ENCODE measurements at places on chromosomes 11 and 22.

GRCh38 chr11:16448123-16448717 lies 91.9 kb upstream of the SOX6 start:
- DNase-seq = no peak

DNA sequence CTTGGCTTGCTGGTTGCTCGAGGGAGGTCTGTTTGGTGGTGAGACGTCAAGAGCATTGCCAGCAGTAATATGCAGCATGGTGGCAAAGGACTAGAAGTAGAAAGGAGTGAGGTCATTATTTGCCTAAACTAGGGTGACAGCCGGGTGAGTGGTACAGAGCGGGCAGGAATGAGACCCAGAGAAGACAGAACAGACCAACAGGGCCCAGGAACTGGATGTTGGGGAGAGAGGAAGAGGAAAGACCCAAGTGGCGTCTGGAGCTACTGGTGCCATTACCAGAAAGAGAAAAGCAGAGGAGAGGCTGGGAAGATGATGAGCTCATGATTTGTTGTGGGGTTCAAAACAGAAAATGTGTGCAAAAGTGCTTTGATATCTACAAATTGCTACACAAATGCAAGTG lies 158.7 kb downstream of the ENTHD1 start:
- DNase-seq = no peak

GRCh38 chr11:31788085-31788484 lies 23.0 kb downstream of the PAX6 start:
- no peak for DNase-seq

DNA sequence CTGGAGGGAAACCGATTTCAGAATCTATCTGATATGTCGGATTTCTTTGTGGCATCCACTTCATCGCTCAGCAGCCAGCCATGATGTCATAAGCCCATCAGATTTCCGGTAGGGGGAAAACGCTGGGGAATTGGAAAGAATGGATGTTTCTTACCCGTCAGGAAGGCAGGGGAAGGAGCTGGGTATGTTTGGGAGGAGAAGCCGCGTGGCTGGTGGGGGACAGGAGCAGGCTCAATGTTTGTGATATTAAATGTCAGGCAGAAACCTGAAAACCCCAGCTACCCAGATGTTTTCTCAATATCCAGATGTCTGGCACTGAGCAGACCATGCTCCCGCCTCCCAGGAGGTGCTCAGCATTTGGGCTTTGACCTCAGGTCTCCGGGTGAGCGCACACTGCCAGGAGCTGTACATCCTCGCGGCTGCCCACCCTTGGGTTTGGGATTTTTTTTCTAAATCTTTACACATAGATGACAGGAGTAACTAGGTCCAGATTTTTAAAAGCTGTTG lies 67.5 kb downstream of the NFAM1 start:
- DNase-seq = no peak

- no peak for DNase-seq
Measured at GRCh38 chr11:25961539-25961938, 370.4 kb upstream of the ANO3 start.

DNA sequence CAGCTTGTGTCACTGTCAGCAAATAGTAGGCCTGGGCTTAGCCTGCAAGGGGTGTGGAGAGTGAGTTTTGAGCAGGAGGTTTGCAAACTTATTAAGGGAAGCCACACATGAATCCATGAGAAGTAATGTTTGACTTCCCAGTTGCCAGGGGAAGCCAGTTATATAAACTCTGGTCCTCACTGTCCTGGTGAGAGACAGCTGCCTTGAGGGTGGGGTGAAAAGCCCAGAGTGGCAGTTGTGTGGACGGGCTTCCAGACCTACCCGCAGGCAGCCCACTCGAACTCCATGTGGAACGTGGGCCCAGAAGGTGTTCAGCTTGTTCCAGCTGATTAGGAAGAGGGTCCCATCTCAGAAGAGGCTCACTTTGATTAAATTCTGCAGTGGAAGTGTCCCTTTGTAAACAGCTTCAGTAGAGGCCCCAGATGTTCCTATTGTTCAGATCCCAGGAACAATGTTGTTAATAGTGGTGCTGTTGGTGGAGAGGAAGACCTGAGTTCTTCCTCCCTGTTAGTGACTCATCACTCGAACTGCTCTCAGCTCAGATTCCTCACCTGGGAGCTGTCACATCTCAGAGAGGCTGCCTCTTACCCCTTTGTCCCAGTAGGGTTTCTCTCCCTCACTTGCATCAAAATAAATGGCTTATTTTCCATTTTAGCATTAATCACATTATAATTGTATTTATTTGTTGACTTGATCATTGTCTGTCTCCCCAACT lies 63.4 kb downstream of the GRAMD1B start:
- no peak for DNase-seq

DNA sequence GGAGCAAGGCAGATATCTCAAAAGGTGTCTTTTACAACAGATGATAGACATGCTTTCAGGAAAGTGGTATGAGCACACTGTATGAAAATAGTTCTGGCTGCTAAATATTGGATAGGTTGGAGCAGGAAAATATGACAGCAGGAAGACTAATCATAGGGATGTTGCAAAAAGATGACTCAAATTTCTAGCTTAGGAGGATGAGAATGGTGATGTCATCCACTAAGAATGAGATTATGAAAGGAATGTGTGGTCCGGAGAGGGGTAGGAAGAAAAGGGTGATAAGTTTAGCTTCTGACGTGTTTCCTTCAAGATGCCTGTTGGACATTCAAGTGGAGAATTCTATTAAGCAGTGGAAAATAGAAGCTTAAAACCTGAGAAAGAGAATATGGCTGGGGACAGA lies 46.4 kb downstream of the RCN1 start:
- DNase-seq = no peak

DNA sequence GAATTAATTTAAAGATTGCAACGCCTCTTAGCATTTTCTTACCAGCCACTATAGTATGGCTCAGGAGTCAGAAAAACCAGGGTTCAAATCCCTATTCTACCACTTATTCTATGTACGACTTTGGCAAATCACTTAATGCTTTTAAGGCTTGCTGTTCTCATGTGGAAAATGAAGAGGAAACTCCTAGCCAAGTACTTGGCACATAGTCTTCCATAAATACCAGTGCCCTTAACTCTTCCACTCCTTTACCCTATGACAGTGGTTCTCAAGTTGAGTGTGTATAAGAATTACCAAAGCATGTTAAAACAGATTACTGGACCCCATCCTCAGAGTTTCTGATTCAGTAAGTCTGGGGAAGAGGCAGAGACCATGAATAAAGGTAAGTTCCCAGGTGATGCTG lies 107.6 kb downstream of the RBFOX2 start:
- no peak for DNase-seq

- DNase-seq = peak; percentile 51
Measured at GRCh38 chr11:4072668-4073285, 21.8 kb upstream of the RRM1 start.

GRCh38 chr11:65501186-65501471 lies 2.3 kb downstream of the MALAT1 start:
- DNase-seq = no peak

- no peak for DNase-seq
Measured at GRCh38 chr11:95100191-95100648, 10.6 kb downstream of the ENDOD1 start.

- no peak for DNase-seq
Measured at GRCh38 chr11:6351782-6352382, 31.6 kb upstream of the CAVIN3 start.

GRCh38 chr11:86171627-86172026 lies 72.9 kb upstream of the EED start:
- DNase-seq = no peak

- no peak for DNase-seq
Measured at GRCh38 chr11:121154486-121155314, 53.7 kb downstream of the TECTA start.

DNA sequence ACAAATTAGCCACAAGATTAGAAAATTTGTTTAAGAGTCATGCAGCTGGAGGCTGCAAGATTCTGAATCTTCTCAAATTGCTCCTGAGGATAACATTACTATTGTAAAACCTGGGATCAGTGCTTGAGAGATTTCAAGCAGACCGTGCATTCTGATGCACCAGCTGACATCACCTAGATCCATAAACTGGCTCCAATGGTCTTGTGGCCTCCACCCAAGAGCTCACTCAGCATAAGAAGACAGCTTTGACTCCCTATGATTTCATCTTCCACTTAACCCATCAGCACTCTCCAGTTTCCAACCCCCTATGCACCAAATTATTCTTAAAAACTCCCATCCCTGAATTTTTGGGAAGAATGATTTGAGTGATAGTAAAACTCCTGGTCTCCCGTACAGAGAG lies 1007.9 kb upstream of the TENM4 start:
- no peak for DNase-seq

DNA sequence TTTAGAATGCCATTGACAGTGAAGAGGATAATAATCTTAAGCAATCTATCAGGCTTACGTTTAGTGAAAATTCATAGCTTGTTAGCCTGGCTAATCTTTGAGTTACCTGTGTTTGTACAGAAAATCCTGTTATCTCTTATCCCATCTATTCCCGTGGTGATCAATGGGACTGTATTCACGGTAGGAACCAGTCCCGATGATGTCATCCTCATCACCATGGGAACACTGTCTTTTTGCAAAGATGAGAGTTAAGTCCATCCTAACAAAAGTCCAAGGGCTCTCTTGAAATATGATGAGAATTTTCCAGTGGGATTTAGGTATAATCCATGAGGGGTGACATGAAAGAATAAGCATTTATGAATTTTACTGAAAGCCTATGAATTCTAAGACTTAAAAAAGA lies 762.2 kb downstream of the ETS1 start:
- no peak for DNase-seq

DNA sequence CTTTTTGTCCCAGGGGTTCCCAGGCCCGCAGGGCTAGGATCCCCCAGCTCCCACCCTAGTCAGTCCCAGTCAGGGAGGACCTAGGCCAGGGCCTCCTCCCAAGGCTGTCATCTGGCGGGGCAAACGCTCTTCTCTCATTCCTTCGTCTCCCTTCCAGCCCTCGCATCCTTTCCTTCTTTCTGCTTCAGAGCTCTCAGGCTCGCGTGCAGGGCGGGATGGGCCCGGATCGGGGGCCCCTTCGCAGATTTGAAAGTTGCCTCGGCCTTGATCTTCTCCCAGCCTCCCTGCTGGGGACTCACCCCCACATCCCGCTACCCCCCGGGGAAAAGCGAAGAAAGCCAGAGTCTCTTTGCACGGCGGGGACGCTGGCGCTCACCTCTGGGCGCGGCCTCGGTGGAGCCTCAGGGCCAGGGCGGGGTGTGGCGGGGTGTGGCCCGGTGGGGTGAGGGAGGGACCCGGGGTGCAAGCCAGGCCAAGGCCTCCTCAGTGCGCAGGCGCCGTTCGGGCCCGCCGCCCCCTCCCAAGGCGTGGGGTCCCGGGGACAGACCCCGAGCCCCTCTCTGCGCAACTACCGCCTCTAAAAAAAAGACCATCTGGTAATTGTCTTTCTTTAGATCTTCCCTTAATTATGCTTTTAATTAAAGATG lies 14.8 kb upstream of the PAX6 start:
- no peak for DNase-seq

GRCh38 chr11:13841393-13841792 lies 121.1 kb upstream of the SPON1 start:
- DNase-seq = no peak

GRCh38 chr11:19880088-19880345 lies 167.4 kb downstream of the NAV2 start:
- DNase-seq = no peak

- no peak for DNase-seq
Measured at GRCh38 chr22:45305456-45306075, 4.2 kb upstream of the FAM118A start.

- DNase-seq = no peak
Measured at GRCh38 chr22:32119568-32120235, 39.4 kb downstream of the C22orf42 start.

GRCh38 chr22:44080936-44081861 lies 57.1 kb downstream of the PARVB start:
- peak; percentile 61 for DNase-seq

- no peak for DNase-seq
Measured at GRCh38 chr11:128498721-128499245, 88.6 kb downstream of the ETS1 start.

GRCh38 chr11:60762851-60763691 lies 6.4 kb downstream of the MS4A15 start:
- DNase-seq = no peak

DNA sequence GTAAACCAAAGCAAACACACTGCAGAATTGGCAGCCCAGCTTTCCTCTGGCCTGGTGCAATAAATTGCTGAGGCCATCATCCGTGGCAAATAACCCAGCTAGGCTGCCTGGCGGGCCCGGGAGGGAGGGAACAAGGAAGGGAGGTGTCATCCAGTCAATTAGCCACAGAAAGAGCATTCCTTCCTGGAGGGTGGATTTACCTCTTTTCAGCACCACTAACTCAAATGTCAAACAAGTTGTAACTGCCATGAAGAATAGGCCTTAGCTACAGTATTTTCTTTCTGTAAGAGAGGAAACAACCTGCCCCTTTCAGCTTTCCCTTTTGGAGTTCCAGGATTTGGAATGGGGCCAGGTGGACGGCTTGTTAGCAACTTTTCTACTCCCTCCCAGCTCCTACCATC lies 163.8 kb upstream of the BDNF start:
- DNase-seq = no peak

- DNase-seq = no peak
Measured at GRCh38 chr22:22603470-22603947, 40.9 kb upstream of the GGTLC2 start.

DNA sequence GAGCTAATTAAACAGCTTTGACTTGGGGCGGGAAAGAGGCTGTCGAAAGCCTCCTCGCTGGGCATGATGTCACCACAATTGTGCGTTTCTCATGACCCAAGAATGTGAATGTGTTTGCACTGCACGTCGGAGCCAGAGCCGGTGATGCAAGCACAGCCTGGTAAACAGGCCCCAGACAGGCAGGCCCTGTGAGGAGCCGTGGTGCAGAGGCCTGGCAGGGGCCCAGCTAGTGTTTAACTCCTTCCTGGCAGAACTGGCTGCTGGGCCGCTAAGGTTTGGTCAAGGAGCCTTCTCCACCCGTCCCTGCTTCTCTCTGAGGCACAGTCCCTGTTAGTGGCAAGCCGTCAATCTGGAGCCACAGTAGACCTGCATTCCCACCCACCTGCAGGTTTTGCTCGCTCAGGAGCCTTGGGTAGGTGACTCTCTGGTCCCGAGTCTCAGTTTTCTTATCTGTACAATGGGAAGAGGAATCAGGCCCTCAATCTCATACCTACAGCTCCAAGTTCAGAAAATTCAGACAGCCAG lies 25.4 kb upstream of the SMTN start:
- DNase-seq = no peak

DNA sequence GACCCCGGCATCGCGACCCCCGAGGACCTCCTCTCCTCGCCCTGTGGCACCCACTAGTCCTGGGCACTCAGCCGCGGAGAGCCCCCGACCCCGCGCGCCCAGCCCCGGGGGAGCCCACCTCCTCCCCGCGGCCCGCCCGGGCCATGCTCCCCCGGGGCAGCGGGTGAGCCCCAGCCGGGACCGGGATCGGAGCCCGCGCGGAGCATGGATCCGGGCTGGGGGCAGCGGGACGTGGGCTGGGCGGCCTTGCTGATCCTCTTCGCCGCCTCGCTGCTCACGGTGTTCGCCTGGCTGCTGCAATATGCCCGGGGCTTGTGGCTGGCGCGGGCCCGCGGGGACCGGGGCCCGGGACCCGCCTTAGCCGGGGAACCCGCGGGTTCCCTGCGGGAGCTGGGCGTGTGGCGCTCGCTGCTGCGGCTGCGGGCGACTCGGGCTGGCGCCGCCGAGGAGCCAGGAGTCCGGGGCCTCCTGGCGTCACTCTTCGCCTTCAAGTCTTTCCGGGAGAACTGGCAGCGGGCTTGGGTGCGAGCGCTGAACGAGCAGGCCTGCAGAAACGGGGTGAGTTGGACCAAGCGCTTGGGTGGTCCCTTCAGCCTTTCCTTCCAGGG lies 498 bp downstream of the C2CD2L start:
- no peak for DNase-seq
